ENCODE measurements at places on chromosomes 16 and 17.

DNA sequence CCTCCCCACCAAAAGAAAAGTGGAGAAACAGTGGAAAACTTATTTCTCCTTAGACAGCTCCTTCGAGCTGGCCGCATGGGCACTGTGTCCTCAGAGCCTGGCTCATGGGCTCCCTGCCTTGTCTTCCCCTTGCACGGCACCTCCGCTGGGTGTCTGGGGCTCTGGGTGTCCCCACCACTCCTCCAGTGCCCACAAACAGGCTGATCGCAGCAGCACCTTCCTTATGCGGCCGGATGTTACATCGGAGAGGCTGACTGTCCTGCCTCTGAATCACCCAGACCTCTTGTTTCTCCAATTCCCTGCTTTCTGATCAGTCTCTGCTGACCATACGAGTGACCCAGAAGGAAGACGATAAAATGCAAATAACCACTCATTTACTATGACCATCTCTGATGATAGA is 121.7 kb downstream of the SLC39A11 start:
- no peak for DNase-seq

- DNase-seq, result no peak
Measured at GRCh38 chr16:56421313-56421712, 4.0 kb downstream of the AMFR start.

DNA sequence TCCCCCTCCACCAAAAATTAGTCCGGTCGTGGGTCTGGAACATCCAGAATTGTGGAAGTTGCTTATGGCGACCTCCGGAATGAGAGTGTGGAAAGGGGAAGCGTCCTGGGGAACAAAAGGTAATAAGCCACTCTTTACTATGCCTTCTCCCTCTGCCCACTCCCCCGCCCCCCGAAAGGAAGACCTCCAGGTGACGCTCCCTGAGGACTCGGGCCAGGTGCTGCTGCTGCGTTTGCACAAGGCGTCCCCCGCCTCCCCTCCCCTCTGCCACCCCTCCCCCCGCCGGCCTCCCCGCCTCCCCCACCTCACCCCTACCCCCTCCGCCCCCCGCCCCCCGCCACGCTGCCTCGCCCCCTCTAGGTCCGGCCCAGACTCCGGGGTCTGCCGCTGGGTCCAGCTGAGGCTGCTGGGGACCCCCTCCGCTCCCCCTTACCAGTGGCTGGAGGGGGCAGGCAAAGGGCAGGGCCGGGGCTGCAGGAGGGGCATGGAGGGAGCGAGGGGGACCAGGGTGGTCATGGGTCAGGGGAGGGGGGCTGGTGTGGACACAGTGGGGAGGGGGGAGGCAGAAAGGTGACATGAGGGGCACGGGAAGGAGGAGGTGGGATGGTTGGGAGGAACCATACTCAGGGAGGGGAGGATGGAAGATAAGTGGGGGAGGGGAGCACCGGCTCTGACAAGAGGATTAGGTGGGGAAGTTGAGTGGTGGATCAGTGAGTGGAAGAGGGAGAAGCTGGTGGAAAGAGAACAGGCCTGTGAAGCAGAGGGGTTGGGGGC is 23.6 kb downstream of the ALOX12B start:
- no peak for DNase-seq

GRCh38 chr17:17590883-17591354 is 589 bp downstream of the PEMT start:
- DNase-seq, result no peak

DNA sequence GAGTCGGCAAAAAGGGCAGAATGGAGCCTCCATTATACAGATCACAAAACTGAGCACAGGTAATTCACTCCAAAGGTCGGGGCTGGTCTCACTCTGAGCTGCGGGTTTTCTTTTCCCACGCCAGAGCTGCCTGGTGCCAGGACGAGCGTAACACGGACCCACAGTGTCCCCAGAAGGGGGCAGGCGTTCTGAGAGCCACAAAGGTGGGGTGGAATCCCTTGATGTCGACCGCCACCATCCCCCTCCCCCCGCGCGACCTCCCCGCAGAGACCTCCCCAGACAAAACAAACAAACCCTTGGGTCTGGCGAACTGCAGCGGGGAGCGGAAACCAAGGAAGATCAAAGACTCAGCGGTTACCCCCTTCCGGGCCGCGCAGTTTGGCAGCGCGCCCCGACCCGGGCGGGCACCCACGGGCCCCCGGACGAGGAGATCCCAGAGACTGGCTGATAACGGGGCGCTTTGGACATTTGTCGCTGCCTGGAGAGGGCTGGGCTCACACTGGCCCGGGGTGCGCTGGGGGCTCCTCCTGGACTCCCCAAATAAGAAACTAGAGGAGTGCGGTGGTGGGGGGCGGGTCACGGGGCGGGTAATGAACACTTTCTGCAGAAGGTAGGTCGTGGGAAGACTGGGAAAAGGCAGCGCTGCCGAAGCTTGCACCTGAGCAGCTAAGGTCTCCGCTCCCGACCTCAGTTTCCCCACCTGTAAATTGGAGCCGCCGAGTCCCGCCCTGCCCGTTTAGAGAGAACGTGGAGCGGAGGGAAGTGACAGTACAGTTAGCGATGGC is 664 bp upstream of the NKD1 start:
- no peak for DNase-seq

DNA sequence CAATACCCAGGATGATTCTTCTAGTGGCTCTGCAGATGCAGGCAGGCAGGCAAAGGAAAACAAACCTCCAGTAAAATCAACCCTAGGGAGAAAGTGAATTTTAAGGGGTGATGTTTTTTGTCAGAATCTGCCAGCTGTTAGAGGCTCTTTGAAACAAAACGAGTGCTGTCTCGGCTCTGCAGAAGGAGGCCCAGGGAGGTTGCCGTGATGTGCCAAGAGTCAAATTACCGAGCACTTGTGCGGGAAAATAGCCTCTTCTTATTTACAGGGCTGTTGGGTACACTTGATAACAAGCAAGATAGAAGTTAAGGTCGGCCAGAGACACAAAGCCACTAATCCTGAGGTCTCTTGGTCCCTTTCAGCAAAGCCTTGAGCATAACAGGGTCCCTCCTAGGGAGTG is 68.9 kb upstream of the EEF2KMT start:
- no peak for DNase-seq

GRCh38 chr16:4435337-4436067 is 9.8 kb downstream of the DNAJA3 start:
- DNase-seq, result no peak

- DNase-seq, result no peak
Measured at GRCh38 chr16:85446951-85447692, 166.0 kb upstream of the GSE1 start.

DNA sequence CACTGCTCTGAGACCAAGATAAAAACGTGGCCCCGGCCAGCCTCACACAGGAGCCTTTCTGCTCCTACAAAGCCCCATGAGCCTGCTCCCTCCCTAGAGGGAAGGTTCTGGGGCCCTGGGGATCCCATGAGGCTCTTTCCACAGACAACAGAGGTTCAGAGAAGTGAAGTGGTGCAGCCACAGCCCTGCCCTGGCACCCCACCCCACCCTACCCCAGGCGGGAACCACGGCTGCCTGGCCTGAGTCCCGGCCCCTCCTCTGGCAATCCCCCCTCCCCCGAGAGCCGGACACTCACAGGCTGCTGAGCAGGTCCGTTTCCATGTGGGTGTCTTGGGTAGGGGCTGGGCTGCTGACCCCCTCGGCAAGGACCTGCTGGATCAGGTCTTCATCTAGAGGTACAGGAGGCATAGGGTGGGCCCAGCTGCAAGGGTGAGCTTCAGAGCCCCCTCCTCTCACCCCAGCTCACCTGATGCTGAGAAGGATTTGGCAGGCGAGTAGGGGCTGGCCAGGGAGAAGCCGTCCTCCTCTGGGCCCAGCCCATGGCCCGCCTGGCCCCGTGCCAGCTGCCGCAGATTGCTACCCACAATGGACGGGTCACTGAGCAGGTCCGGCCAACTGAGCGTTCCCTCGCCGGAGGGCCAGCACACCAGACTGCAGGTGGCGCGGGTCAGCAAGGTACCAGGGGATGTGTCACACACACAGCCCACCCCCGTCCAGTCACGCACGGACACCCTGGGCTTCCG is 38.7 kb downstream of the PKD1 start:
- DNase-seq, result no peak

DNA sequence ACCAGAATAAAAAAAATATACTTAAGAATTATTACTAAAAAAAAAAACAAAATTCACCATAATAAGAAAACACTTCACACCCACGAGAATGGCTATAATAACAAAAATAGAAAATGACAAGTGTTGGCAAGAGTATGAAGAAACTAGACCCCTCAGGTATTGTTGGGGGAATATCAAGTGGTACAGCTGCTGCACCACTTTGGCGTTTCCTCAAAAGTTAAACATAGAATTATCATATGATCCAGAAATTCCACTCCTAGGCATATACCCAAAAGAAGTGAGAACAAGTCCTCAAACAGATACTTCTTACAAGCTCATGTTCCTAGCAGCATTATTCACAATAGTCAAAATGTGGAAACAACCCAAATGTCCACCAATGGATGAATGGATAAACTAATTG is 26.3 kb downstream of the AMFR start:
- no peak for DNase-seq

- no peak for DNase-seq
Measured at GRCh38 chr16:75217389-75217851, 1.4 kb upstream of the CTRB1 start.

DNA sequence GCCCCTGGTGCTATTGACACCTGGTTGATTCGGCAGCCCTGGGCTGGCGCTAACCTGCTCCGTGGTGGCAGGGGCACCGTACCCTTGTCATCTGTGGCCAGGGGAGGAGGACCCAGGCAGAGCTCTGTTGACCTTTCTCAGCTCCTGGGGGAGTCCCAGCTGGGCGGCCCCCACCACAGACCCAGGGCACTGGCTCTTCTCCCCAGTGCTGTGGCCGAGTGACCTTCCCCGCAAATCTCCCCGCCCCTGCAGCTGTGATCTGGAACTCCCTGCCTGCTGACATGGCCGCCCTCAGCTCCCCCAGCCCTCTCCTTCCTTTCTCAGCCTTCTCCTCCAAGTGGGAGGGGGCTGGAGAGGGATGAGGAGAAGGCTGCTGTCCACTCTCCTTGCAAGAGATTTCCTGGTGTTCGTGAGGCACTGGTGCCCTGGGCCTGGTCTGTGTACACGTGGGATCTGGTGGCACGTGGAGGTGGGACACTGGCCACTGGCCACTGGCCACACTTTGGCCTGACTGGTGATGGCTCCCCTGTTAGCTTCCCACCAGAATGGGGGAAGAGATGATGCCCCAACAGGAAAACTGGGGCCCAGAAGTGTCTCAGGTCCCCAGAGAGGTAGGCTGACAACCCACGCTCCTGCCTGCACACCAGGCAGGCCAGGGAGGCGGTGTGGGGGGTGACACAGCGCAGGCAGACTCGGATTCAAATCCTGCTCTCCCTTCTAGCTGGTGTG is 8.2 kb downstream of the FMNL1 start:
- no peak for DNase-seq

DNA sequence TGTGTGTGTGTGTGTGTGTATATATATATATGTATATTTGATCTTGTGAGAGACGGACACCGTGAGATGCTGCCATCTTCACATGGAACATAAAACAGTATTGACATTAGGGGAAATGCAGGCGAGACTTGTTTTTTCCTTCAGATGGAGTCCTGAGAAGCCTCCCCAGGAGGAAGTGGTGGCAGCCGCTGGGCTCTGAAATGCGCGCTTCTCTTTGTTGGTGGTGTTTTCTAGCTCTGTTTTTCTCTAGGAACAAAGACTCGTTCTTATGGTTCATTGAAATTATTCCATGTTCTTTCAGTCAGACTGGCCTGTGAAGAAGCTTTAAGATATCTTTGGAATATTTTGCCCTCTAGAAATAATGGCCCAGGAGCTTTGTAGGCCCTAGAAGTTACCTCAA is 32.9 kb downstream of the SNX29 start:
- DNase-seq, result no peak

- peak; percentile 87 for DNase-seq
Measured at GRCh38 chr17:49117587-49118230, 14.9 kb upstream of the B4GALNT2 start.

- DNase-seq, result no peak
Measured at GRCh38 chr16:10769381-10769780, 25.7 kb downstream of the NUBP1 start.

- DNase-seq, result peak; percentile 42
Measured at GRCh38 chr16:49281843-49282642, 405 bp upstream of the CBLN1 start.

DNA sequence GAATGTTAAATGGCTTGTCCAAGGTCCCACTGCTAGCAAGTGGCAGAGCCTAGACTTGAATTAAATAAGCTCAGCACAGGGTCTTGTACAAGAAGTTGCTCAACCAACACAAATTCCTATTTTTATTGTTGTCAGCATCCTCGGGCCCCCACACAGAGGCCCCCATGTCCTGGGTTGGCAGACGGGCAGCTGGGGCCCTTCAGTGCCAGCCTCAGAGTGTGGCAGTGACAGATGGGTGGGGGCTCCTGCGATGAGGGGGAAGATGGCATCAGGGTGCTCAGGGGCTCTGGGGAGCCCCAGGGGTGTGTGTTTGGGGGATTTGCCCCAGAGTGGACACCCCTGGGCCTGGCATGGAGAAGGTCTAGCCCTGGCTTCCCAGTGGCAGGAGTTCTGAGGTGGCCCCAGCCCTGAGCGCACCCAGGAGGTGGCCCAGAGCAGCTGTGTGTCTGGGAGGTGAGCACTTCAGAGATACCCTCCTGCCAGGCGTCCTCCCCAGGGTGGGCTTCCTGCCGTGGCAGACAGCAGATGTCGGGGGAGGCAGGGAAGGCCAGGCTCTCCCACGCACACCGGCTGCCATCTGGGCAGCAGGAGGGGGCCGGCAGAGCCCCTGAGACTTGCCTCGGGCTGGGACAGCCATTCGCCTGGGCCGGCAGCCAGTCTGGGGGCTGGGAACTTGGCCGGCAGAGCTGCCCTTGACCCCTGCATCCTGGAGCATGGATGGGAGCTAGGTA is 150.8 kb downstream of the C16orf78 start:
- DNase-seq, result no peak

GRCh38 chr16:52466994-52467393 is 79.9 kb downstream of the TOX3 start:
- no peak for DNase-seq

GRCh38 chr17:77286641-77287431 is 146.1 kb downstream of the SEC14L1 start:
- peak; percentile 98 for DNase-seq

- peak; percentile 26 for DNase-seq
Measured at GRCh38 chr16:3235856-3236669, 1.1 kb upstream of the ZNF200 start.

- peak; percentile 84 for DNase-seq
Measured at GRCh38 chr16:81499576-81500380, 55.2 kb downstream of the CMIP start.

DNA sequence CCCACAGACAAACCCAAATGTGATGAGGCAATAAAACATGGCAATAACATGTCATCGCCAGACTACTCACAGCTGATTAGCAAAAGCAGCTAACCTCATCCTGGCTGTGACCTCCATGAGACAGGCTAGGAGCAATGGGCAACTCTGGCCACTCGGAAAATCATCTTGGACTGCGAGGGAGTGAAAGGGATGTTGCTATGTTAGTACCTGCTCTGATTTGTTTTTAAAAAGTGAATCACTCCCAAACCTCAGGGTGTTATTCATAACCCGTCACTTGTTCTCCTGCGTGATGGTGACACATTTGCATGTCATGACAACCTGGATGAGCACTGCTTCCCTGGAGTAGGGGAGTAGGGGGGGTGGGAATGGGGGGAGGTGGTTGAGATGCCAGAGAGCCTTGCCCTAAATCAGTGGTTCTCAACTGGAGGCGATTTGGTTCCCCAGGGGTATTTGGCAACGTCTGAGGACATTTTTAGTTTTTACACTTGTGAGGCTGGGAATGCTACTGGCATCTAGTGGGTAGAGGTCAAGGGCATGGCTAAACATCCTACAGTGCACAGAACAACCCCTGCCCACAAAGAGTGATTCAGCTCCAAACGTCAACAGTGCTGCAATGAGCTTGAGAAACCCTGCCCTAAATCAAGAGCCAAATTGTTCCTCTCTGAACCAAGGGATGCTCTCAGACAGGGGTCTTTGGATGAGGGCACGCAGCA is 241.7 kb downstream of the SOX9 start:
- DNase-seq, result peak; percentile 98

GRCh38 chr17:58531122-58531521 is 16.7 kb upstream of the MTMR4 start:
- no peak for DNase-seq
